Stimulated activated naive CD4-positive, alpha-beta T cell (primary cell): ENCODE measurements at places on chromosomes 6 and 20.

DNA sequence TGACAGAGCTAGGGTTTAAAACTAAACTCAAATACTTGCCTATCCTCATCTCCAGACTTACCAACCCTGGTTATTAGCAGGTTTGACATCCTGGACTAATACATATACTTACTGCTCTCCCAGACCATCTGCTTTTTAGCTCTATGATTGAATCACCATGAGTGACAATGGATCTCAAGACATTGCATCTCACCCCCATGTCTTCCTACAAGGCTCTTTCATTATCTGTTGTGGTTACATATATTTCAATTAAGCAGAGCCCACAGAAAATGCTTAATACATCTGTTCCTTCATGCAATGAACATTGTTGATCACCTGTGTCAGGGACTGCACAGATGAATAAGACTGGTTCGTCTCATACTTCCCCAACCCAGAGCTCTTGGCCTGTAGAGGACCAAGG lies 19.4 kb downstream of the SAMD3 start:
- DNase-seq, result no peak

- DNase-seq, result no peak
Measured at GRCh38 chr6:137775720-137776119, 91.3 kb upstream of the TNFAIP3 start.

DNA sequence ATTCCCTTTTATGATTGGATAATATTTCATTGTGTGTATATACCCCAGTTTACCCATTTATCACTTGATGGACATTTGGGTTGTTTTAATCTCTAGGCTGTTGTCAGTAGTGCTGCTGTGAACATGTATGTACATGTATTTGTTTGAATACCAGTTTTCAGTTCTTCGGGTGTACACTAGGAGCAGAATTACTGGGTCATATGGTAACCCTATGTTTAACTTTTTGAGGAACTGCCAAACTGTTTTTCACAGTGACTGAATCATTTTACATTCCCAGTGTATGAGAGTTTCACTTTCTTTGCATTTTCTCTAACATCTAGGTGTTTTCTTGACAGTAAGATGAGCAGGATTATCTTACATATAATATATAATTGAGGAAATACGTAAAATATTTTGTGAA lies 44.7 kb upstream of the ADIG start:
- DNase-seq, result no peak

DNA sequence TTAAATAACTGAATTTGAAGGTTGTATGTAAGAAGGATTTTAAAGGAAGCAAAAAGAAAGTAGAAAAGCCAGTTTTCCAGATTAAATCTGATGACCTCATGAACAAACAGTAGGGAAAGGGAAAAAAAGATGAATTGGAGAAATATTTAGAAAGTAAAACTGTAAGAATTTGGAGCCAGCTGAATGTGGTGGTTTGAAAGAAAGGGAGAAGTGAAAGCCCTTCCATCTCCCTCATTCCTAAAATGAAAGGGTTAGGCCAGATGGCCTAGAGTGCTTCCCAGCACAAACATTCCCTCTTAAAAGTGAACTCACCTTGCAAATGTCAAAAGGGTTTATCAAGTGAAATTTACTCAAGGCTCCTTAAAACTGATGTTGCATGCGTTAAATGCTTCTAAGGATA lies 139.3 kb upstream of the COL21A1 start:
- no peak for DNase-seq

DNA sequence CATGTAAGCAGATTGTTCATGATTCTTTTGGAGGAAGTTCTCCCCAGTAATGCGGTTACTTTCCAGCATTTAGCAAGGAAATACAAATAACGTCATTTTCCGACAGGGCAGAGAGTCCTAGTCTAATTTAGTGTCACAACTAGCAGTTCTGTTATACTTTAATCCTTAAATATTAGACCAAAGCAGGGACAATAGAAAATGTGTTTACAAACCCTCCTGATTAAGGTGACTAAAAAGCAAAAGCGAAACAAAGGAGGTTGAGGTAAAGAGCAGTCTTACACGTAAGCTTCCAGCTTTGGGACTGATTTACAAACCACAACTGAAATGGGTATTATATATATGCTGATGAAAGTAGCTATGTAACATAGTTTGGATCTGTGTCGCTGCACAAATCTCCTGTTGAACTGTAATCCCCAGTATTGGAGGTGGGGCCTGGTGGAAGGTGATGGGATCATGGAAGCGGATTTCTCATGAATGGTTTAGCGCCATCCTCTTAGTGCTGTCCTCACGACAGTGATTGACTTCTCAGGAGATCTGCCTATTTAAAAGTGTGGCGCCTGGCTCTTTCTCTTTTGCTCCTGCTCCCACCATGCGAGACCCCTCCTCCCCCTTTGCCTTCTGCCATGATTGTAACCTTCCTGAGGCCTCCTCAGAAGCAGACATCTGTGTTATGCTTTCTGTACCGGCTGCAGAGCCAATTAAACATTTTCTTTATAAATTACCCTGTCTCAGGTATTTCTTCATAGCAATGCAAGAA lies 81.9 kb downstream of the PLCB1 start:
- no peak for DNase-seq
